ENCODE measurements at places on chromosomes 7 and 10.

DNA sequence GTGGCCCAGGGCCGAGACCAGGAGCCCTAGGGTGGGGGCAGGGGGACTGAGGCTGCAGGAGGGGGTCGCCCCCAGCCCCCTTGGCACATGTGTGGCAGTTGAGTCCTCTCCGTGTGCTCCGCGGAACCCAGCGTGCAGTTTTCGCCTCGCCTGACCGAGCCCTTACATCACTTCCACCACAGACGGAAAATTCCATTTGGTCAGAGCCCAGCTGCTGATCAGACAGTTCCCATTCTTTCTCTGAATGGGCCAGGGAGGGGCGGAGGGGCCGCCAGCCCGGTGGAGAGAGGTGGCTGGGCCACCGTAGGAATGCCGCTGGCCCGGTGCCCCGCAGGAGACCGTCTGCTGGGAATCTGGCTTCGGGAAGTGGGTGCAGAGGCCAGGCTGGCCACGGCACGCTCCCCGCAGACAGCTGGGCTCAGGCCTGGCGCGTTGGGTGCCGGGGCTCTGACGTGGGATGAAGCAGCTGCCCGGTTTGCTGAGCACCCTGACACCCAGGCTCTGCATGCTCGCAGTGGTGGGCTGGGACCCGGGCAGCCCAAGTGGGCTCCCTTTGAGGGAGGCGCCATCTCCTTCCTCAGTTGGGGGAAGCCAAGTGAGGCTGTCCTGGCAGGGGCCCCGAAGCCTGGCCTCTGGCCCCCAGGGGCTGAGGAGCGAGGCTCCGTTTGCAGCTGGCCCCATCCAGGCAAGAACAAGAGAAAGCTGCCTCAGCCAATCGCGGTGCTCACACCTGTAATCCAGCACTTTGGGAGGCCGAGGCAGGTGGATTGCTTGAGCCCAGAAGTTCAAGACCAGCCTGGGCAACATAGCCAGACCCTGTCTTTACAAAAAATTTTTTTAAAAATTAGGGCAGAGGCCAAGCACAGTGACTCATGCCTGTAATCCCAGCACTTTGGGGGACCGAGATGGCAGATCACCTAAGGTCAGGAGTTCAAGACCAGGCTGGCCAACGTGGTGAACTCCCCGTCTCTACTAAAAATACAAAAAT is 9.9 kb downstream of the TTYH3 start:
- peak; percentile 56 for DNase-seq

DNA sequence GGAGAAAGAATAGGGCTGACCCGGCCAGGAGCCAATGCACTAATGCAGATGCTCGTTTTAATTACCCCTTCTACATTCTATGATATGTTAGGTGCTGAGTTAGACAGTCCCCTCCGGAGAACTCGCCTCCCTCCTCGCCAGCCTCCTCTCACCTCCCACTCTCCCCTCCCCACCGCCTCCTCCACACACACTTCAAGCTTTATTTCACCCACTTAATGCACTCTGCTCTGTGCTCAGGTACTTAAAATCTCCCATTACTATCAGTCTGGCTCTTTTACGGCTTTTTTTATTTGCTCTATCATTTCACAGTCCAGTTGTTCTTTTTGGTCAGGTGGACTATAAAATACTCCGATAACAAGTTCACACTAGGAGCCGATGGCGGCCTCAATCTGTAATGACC is 231.6 kb downstream of the TEX36 start:
- no peak for DNase-seq

DNA sequence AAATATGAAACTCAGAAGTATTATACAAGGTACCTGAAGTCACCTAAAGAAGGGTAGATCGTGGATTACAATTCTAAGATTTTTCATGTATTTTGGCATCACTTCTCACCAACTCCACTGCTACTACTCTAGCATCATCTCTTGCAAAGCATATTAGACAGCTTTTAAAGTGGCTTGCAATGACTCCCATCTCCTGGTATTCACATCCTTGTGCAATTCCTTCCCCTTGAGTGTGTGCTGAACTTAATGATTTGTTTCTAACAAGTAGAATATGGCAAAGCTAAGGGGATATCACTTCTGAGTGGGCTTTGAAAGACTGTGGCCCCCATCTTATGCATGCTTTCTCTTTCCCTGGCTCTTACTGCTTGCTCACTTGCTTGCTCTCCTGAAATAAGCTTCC is 280.2 kb downstream of the SNX13 start:
- no peak for DNase-seq

DNA sequence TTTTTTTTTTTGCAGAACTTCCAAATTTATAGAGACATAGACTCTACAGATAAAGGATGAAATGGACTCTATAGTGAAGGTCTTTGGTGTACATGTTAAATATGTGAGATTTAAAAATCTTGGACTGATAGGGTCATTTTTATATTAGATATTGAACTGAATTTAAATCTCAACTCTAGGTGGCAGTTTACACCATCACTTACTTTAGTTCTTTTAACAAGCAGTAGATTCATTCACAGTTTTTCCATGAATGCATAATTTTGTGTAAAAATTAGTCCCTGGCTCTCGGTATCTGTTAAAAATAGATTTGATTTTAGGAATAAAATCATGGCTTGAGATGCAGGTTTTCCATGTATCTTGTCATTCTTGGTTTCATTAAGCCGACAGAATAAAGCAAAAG is 31.1 kb upstream of the SNX13 start:
- no peak for DNase-seq

DNA sequence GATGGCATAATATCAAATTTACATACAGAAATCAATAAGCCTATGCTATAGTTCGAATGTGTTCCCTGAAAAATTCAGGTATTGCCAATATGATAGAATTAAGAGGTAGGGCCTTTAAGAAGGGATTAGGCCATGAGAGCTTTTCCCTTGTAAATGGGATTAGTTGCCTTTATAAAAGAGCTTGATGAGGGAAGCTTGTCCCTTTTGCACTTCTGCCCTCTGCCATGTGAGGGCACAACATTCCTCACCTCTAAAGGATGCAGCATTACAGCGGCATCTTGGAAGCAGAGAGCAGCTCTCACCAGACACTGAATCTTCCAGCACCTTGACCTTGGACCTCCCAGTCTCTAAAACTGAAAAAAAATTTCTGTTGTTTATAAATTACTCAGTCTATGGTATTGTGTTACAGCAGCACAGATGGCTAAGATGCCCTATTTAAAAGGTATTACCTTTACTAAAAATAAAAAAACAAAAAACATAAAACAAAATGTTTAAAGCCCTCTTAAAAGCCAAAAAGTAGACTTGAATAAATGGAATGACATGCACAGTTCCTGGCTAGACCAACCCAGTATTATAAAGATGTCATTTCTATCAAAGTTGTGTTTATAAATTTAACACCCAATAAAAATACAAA is 909.6 kb downstream of the REEP3 start:
- no peak for DNase-seq

DNA sequence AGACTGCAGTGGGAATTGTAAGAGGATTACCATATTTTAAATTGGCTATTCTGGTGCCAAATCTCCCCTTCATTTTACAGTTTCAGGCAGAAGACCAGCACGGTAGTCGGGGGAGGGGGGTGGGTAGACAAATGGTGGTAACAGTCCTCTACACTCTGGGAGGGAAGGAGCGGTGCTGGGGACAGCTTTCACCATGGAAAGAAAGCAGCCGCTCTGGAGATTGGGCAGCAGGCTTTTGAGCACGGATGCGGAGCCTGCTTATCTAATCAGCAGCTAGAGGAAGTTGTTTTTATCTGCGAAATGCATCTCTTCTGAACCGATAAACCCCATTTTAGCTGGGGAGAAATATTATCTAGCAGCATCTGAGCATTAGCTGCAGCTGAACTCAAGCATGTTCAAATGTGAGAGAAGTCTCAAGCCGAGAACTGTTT is 28.7 kb downstream of the IKZF1 start:
- peak; percentile 42 for DNase-seq

DNA sequence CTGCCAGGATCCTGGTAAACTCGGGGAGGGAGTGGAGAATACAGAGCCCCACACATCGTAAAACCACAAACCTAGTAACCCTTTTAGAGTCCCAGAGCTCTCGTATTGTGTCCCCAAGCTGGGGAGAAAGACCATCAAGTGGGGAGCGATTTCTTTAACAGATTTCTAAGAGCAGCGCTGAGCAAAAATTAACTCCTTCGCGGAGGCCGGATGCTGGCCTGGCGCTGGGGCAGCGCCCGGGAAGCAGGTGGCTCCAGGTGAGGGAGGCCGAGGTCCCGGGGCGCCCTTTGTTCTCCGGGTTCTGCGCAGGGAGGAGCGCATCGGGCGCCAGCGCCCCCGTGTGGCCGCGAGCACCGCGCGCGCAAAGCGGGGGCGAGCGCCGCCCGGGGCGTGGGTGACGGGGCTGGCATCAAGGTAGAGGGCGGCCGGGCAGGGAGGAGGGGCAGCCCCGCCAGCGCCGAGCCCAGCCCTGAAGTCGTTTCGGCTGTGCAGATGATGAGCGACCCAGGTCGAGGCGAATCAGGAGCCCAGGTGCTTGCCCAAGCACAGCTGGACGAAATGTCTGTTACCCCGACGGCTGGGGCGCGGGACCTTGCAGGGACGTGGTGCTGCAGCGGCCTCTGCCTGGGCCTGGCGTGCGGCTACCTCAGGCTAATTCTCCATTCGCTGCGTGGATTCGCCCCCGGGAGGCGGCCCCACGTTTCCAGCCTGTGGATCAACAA is 10.4 kb upstream of the FGFR2 start:
- no peak for DNase-seq

GRCh38 chr10:32084185-32084851 is 28.1 kb upstream of the KIF5B start:
- DNase-seq: no peak

DNA sequence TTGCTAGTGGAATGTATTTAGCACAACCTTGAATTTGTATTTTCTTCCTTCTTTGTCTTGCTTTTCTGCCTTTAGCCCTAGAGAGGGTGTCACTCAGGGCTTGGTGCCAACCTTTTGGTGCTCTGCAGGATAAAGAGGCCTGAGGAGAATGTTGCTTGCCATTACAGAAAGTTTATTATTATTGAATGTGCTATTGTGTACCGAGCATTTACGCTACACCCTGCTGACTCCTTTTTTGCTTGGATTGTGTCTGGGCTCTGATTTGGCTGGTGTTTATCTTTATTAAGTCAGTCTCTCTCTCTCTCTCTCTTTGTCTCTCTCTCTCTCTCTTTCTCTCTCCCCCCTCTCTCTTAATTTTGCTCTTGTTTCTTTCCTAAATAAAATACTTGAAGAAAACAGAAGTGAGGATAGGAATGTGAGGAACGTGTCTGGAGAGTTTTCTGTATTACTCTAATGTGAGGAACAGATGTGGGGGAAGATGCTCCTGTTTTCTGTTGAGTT is 284.4 kb upstream of the PHYHIPL start:
- DNase-seq: no peak

DNA sequence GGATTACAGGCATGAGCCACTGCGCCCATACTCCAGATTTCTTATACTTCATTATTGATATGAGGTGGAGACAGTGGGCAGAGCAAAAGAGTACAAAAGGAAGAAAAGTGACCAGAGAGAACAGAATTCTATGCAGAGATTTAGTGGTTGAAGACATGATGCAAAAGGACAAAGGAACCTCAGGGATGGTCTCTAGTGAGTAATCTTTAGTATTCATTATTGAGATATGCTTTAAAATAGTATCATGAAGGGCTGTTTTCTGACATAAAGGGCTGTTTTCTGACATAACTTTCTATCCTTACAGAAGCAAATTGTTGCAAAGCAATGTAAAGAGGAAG is 81.2 kb upstream of the OIT3 start:
- no peak for DNase-seq

DNA sequence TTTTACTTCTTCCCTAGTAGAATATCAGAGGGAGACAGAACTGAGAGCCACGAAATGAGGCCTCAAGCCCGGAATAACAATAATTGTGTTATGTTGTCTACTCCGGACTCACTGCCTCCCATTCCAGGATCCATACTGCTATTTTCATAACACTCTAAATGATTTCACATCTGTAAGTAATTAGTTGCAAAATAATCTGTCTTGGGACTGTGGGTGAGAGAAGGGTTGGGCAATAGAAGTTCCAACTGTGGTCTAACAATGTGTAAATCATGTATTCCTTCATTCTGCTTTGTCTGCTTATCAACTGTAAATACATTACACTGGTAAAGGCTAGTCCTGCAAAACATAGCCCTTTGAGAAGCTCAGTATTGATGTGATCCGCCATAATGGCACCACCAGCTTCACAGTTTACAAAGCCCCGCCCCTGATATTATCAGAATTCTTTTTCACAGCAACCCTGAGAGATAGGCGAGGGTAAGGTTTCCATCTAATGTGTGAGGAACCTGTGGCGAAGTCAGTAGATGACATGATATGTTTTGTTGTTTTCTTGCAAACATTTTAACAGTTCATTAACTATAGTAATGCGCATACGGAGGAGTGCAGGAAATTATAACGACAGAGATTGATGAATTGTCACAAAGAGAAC is 265.7 kb upstream of the BMPER start:
- DNase-seq: no peak

DNA sequence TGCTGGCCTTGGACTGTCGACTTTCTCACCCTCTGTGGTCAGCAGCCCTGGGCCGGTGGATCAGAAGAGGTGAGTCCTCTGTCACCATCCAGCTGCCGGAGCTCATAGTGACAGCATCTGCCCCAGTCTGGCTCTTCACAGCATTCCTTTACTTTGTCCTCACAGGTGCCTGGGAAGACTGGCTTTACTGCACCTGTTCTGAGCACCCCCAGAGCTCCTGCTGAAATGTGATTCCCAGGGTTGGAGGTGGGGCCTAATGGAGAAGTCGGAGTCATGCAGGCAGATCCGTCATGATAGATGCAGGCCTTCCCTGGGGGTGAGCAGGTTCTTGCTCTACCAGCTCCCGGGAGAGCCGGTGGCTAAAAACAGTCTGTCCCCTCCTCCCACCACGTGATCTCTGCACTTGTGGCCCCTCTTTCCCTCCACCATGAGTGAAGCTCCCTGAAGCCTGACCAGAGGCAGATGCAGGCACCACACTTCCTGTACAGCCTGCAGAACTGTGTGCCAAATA is 171.5 kb downstream of the ZMYND11 start:
- peak; percentile 25 for DNase-seq

DNA sequence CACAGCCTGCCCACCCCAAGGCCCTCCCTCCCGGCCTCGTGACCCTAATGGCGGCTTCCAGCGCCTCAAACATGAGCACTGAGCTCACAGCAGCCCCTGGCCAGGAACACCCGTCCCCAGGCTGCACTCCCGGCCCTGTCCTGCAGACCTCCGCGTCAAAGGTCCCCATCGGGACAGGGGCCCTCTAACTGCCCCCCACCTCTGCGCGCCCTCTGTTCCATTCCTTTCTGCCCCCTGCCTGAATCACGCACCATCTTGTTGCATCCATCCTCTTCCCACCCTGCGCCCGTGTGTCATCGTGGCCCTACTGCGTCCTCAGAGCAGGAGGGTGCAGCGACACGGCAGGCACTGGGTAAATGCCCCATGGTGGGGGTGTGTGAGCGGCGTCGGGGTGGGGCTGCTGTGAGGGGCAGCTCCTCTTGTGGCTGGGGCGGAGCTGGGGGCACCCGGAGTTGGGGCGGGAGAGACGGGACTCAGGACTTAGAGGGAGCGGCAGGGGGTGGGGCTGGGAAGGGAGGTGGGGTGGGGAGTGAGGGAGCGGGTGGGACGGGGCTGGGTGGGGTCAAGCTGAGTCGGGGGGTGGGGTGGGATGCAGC is 13.4 kb downstream of the SLC29A4 start:
- no peak for DNase-seq

Data from CD4-positive, alpha-beta T cell treated with Interleukin-15 for 1 hour (primary cell).